Right renal pelvis (tissue), 4 donors: ENCODE measurements at places on chromosomes 3 and 15.

DNA sequence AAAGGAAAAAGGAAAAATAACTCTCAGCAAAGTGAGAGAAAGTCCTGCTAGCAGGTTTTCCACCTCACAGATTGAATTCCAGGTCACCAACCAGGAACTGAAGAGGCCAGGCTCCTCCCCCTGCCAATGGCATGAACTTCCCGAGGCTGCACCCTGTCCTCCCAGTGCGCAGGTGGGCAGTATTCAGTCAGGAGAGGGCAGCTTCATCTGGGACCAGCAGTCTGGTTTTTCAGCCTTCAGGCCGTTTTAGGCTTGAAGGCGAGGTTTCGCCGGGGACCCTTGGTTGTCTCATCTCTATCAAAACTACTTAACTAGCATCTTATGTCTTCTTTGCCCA lies 41.2 kb downstream of the TRAT1 start:
- DNase-seq = no peak

GRCh38 chr3:98733053-98733811 lies 29.9 kb upstream of the ST3GAL6 start:
- DNase-seq = peak; percentile 14

DNA sequence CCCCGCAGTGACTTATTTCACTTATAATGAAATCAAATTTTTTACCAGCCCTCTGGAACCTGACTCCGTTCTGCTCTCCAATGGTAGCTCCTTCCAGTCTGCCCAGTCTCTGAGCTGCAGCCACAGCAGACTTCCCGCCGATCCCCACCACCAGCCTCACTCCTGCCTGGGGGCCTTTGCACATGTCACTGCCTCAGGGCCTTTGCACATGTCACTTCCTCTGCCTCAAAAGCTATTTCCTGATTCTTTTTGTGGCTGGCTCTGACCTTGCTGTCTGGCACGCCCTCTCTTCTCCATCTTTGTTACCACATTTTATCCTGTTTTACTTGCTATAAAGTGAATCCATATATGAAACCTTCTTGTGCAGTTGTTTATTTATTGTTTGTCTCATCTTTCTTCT lies 277.4 kb downstream of the EPHB1 start:
- no peak for DNase-seq

DNA sequence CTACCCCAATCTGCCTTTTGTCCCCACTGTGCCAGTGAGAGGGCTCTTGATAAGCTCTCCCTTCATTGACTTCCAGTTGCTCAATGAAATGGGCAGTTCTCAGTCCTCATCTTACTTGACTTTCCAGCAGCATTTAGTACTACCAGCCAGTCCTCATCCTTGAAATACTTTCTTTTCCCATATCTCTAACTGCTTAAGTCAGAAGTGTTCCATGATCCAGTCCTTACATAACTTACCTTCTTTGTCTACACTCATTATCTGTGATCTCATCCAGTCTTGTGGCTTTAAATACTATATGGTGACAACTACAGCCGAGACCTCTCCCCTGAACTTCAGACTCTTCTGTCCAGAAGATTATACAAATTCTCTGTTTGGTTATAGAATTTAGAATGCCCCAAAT lies 28.7 kb downstream of the RARRES1 start:
- DNase-seq = no peak

DNA sequence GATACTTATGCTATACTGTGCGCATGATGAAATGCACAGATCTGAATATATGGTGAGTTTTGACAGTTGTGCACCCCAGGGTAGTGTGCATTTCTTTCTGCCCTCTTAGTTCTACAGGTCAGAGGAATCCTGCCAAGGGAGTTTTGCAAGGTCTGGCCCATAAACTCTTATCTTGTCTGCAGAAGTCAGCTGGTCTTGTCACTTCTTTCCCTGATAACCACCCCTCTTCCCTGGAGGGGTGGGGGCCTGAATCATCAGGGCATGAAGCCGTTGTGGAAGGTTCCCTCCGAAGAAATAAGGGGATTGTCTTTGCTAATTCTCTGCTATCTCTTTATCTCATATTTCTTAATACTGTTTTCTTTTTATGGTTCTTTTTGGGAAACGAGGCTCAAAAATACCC lies 30.4 kb downstream of the TRIM71 start:
- no peak for DNase-seq

- DNase-seq = no peak
These were observed 425.3 kb upstream of the MDFIC2 start for GRCh38 chr3:70737666-70738290.

- no peak for DNase-seq
These were observed 237.4 kb upstream of the TRIM42 start for GRCh38 chr3:140440446-140440845.

- DNase-seq = no peak
These were observed 13.0 kb downstream of the GLB1 start for GRCh38 chr3:33083958-33084357.

DNA sequence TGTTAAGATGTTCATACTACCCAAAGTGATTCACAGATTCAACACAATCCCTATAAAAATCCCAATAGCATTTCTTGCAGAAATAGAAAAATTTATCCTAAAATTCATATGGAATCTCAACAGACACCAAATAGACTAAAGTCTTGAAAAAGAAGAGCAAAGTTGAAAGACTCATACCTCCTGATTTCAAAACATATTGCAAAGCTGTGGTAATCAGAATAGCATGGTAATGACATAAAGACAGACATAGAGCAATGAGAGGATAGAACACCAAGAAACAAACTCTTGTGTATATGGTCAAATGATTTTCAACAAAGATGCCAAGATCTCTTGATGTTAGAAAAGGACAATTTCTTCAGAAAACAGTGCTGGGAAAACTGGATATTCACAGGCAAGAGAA lies 8.3 kb downstream of the GLB1 start:
- no peak for DNase-seq

GRCh38 chr3:106381286-106381938 lies 512.6 kb upstream of the CBLB start:
- DNase-seq = no peak

DNA sequence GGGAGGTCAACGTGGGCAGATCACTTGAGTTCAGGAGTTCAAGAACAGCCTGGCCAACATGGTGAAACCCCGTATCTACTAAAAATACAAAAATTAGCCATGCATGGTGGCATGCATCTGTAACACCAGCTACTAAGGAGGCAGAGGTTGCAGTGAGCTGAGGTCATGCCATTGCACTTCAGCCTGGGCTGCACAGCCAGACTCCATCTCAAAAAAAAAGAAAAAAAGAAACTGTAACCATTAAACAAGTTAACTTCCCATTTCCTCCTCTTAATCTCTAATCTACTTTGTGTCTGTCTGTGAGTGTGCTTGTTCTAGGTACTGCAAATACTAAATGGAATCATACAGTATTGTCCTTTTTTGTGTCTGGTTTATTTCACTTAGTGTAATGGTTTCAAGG lies 2.7 kb downstream of the RBM6 start:
- DNase-seq = no peak

GRCh38 chr15:65130941-65131340 lies 2.7 kb downstream of the PDCD7 start:
- DNase-seq = no peak

DNA sequence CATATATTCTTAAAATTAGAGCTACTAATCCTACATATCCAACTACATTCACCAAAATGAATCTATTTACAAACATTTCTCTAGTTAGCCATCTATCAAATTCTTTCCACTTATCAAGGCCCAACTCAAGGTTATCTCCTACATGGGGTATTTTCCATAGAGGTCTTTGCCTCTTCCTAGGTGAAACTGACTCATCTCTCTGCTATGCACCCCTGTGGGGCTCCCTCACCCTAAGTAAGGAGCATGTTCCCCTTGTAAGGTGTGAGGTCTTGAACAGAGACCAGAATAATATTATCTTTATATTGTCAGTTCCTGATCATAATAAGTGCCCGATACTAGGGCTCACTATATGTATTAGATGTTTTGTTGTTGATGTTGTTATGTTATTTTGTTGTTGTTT lies 74.6 kb upstream of the TSC22D2 start:
- DNase-seq = no peak

- no peak for DNase-seq
These were observed 41.9 kb downstream of the NIPA2 start for GRCh38 chr15:22880068-22880980.

DNA sequence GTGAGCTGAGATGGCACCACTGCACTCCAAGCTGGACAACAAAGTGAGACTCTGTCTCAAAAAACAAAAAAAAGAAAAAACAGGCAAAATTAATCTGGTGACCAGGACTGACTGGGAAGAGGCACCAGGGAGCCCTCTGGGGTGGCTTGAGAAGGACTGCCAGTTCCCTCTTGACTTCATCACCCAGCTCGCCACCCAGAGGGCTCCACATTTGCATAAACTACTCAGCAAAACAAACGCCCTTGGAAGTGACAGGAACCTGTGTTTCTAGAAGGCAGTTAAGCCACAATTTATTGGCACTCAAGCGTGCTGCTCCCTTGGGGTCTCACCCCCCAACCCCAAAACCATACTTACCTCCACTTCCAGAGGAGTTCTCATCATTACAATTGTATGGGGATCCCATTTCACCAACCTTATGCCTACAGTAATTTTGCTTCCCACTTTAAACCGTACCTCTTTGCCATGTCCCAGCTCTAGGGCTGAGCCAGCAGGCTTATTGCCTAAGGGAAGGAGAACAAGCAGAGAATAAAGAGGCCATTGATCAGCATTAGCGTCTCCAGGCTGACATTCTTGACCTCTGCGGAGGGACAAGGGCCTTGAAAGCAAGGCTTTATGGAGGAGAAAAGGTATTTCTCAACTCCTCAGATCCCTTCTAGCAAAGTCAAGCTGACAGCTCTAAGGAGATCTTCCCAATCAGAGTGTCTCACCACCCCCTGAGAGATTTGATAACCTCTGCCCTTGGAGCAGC lies 357.4 kb downstream of the SHQ1 start:
- DNase-seq = no peak

DNA sequence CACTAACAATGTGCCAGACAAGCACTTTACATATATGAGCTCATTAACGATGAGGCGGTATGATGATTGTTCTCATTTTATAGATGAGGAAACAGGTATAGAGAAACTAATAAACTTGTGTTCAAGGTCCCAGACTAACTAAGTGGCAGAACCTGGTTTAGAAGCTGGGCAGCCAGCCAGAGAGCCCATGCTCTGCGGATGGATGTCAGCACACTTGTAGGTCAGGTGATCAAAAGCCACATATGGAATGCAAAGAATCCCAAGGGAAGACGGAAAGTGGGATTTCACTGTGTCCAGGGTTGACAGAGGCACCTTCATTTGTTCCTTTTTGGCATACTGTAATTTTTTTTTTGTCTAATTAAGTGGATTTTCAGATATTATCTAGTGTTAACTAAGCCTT lies 103.7 kb downstream of the EFL1 start:
- DNase-seq = no peak

GRCh38 chr3:182389071-182389815 lies 404.1 kb upstream of the ATP11B start:
- no peak for DNase-seq

DNA sequence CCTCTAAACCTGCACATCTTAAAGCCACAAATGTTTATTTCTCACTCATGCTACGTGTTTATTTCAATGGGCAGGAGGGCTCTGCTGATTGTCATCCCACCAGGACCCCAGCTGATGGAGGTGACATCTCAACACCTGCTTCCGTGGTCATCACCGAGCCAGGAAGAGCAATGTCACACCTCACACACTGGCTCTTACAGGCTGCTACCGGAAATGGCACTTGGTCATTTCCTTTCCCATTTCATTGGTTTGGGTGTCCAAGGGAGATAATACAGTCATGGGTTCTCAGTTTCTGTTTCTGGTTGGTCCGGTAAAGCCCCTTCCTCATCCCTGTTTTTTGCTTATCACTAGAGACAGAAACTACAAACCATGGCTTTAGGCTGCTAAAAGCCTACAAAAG lies 41.9 kb downstream of the ABHD2 start:
- no peak for DNase-seq

DNA sequence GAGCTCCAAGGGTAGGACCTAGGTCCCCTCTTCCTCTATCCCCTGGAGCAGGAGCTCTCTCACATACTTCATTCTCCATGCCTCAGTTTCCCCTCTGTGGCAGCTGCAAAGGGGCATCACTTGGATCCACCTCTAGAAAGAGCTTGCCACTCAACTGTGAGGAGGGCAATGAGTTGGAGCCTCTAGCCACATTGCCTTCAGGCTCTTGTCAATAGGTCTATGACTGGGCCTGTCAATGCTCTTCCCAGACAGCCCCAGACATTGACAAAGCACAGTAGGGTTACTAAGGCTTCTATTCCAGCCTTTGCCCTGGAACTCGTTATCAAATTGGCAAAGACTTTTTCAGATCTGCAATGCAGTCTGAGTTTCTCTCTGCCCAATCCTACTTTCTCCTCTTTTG lies 4.4 kb upstream of the VIPR1 start:
- no peak for DNase-seq

DNA sequence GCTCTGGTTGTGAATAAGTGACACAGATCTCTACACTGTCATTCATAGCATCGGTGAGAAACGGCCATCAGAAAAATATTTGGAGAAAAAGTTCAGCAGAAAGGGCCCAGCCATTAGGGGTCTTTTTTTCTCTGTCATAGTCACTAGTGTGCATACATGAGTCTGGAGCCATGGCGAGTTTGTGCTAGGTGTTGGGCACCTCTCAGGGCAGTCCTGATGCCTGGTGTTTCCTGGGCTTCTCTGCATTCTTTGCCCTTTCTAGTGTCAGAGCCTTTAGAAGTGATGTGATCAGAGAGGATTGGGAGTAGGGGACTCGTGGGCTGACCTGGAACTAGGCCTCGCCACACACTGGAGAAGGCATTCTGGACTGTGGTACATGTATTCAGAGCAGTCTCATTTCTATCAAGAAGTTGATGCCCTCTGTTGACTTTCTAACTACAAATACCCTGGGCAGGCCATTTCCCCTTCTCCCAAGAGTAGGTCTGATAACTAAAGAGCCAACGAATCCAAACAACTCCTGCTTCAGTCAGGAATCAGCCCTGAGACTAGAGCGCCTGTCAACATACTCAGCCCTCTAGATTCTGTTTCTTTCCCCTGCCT lies 1.6 kb downstream of the KY start:
- no peak for DNase-seq

GRCh38 chr3:132253262-132253878 lies 63.8 kb upstream of the ACP3 start:
- peak; percentile 38 for DNase-seq

- DNase-seq = no peak
These were observed 777.4 kb downstream of the TUSC7 start for GRCh38 chr3:117486719-117487716.

GRCh38 chr3:188993181-188993580 lies 178.6 kb upstream of the TPRG1 start:
- no peak for DNase-seq
